Fibroblast of skin of scalp (primary cell): ENCODE measurements at places on chromosomes 16 and 17.

DNA sequence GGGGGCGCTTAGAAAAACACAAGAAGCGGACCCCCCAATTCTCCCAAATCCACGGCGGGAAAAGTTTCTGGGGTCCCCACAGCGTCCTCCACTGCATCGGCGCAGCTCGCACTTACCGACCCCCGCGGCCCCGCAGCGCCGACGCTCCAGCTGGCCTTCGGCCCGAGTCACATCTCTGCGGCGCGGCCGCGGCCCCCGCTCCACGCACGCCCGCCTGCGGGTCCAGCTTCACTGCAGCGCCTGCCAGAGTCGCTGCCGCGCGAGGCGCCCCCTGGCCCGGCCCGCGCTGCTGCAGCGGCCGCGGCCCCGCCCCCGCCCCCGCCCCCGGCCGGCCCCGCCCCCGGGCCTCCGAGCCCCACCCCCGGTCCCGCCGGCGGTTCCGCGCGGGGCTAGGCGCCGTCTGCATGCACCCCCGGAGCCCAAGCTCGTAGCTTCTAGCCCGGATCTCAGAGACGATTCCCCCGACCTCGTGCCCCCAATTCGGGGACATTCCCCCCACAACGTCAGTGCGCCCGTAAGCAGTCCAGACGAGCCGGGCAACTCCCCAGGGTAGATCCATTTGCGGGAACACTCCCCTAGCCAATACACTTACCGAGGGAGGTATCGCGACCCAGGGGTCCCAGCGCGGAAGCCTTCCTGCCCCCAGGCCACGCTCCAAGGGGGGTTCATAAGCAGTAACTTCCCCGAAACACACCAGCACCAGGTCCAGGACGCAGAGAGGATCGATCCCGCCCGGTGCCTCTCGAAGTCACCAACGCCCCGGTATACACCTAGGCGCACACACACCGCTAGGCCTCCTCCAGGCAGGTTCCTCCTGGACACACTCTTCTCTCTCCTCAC, at the start of gene GPRC5B:
GPRC5B (minus strand) TSS at position 238 of the 840 bp plus-strand sequence. CDS start 12,003 bp downstream, outside the sequence.
- DNase-seq = peak; percentile 24

DNA sequence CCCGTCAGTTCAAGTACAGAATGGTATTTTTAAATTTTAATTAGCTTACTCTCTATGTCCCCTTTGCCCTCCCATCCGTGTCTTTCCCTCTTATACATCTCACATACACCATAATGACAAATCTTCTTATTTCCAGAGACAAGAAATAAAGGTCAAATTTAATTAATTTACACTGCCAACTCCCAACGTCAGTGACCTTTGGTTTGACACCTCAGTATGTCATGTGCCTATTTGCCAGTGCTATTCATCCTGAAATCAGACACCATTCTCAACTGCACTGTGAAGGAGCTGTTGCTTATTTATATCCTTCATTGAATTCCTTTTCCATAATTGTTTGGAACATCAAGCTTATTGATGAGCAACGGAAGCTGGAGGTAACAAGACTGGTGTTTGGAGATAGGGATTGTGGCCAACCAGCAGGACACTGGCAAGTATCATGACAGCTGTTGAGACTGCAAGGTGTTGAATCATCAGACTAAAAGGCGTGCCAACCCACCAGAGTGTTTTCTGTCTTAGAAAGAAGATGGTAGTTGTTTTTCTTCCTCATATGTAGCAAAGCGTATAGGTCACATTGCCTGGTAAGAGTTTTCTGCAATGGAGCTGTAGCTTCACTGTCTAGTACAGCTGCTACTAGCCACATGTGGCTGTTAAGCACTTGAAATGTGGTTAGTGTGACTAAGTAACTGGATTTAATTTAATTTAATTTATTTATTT, 12.5 kb downstream of the CALCOCO2 start:
- no peak for DNase-seq

DNA sequence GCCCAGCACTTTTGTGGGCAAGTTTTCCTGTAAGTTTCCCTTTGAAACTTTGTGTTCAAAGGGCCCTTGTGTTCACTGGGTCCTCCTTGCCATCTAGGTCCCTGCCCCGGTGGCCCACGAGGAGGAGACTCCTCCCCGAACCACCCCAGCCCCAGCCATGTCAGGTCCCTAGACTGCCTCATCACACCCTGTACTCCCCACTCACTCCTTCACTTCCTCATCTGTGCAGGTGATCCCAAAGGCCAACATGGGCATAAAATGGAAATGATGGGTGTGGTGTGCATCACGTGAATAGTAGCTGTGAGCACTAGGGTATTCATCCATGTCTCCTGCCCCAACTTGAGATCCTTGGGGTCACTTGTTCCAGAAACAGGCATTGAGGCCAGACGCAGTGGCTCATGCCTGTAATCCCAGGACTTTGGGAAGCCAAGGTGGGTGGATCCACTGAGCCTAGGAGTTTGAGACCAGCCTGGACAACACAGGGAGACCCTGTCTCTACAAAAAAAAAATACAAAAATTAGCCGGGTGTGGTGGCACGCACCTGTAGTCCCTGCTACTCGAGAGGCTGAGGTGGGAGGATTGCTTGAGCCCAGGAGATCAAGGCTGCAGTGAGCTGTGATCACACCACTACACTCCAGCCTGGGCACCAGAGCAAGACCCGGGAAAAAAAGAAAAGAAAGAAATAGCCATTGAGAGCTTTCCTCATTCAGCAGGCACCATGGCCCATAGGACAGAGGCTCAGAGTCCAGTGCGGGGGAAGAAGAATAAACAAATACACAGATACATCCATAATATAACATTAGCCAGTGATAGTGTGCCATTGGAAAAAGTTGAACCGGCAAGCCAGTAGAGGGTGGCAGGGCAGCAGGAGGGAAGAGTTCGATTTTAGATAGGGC, 74.5 kb downstream of the KATNIP start:
- DNase-seq = no peak

DNA sequence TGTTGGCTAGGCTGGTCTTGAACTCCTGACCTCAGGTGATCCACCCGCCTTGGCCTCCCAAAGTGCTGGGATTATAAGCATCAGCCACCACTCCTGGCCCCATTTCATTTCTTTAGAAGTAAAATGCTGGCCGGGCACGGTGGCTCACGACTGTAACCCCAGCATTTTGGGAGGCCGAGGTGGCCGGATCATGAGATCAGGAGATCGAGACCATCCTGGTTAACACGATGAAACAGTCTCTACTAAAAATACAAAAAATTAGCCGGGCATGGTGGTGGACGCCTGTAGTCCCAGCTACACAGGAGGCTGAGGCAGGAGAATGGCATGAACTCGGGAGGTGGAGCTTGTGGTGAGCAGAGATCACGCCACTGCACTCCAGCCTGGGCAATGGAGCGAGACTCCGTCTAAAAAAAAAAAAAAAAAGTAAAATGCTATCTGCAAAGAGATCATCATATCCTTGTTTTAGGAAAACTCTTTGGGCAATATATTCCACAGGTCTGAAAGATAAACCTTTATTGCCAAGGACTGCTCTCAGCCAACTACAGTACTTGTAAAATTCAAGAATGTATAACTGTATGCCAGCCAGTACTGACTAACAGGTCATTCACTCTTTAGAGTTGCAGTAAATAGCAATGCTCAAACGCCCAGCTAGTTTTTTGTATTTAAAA, 3.8 kb downstream of the GJC1 start:
- no peak for DNase-seq

DNA sequence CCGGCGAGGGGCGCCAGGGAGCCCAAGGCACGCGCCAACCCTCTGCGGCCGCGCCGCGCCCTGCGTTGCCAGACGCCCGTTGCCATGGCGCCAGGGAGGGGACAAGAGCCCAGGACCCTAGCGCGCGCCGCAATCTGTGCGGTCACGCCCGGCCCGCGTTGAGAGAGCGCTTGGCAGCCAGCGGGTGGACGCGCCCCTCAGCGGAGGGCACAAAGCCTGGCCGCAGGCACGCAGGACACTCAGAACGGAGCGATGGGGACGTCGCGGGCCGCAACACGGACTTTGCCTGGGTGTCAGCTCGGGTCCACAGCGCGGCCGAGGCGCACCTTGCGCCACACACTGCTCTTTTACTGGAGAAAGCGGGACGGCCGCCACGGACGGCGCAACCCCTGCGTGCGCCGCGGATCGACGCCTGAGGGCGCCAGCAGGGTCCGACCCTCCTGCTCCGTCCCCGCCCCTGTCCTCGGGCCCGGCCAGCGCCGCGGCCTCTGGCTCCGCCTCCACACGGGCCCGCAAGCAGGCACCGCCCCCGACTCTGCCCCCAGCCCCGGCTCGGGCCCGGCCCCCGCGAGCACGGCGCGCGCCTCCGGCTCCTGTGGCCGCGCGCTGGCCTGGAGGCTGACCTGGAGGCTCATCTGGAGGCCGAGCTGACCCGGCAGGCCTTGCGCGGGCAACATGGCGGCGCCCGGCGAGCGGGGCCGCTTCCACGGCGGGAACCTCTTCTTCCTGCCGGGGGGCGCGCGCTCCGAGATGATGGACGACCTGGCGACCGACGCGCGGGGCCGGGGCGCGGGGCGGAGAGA, at the start of gene GFER:
GFER (plus strand) TSS at position 650 of the 803 bp plus-strand sequence; CDS start at position 676, 26 bp downstream.
- peak; percentile 94 for DNase-seq

DNA sequence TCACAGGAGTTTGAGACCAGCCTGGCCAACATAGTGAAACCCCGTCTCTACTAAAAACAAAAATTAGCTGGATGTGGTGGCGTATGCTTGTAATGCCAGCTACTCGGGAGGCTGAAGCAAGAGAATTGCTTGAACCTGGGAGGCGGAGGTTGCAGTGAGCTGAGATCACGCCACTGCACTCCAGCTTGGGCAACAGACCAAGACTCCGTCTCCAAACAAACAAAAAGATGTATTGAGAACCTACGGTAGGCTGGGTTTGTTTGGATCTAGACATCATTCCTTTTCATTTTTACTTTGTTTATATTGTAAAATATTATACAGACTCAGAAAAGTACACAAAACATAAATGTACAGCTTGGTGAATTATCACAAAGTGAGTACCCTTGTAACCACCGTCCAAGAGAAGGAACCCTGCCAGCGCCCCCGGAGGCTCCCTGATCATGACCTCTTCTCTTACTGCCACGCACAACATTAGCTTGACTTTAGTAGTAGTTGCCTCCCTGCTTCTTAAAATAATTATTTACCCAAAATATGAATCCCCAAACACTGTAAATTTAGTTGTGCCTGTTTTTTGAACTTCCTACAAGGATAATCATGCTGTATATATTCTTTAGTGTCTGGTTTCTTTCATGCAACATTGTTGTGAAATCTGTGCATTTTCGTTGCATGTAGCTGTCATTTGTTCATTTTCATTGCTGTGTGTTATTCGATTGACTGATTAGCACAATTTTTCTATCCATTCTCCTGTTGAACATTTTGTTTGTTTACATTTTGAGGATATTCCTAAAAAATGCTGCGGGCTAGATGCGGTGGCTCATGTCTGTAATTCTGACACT, 56.5 kb downstream of the KSR1 start:
- DNase-seq = no peak

- DNase-seq = no peak
These were observed 76.4 kb upstream of the SMIM36 start for GRCh38 chr17:55587608-55588139.

- DNase-seq = peak; percentile 91
These were observed 584.7 kb downstream of the WWOX start for GRCh38 chr16:78684030-78684611.

DNA sequence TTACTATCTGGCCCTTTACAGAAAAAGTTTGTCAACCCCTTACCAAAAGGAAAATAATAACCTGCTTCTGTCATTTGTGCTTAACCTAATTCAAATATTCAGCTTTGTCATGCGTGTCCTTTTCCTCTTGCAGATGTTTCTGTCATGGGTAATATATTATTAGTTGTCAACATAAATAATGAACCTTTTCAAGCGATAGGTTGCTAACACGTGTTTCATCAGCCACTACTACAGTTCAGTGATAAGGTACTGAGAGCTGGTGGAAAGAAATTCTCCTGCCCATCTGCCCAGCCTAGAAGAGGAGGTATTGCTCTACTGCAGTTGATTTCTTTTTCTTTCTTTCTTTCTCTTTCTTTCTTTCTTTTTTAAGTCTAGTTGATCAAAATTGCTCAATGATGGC, 12.0 kb upstream of the SRSF1 start:
- no peak for DNase-seq

DNA sequence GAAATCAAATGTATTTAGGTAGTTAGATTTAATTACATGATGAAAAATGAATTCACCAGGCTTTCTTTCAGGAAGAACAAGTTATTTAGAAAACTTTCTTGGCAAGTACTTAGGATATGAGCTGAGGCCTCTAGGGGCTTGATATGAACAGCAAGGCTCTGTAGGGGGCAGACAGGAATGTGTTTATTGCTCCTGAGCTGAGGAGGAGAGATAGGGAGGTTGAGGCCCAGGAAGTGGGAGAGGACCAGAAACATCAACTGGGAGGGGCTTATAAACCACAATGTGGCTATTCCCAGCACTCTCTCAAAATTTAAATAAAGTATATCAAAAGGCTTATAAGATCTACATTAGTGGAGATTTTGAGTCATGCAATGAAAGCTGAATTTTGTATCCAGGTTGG, 154.0 kb upstream of the MAF start:
- DNase-seq = peak; percentile 38

DNA sequence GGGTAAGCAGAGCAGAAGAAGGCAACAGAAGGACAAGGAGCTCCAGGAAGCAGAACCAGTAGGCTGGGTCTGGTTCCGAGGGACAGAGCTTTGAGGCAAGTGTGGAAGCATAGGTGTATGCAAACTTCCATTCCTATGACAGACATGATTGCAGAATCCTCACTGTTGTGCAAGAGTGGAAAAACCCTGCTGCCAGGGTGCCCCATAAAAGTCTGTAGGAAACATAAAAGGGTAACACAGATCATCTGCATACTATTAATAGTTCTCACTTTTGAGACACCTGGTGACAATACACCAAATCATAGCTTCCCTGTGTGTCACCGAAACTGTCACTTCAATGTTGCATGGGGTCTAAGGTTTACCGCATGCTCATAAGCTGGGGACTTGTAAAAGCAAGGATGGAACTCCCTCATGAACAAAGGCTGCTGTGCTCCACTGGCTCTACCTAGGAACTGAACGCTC, 39.7 kb downstream of the ARHGAP17 start:
- no peak for DNase-seq

GRCh38 chr16:49281843-49282642, 405 bp upstream of the CBLN1 start:
- peak; percentile 70 for DNase-seq

DNA sequence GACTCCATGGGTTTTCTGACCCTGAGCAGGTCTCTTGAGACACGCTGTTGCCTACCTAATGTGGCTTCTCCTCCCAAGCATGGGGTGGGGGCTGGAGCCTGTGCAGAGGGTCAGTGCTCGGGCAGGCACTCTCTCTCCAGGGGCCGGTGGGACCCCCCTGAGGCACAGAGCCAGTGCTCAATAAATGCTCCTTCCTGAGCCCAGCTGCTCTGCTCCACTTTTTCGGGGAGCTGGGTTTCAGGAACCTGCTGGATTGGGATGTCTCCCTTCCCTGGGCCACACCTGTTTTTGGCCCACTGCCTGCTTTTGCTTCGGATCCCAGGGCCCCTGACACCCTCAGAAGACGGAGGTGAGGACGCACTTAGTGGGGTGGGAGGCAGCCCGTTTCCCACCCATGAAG, 1.3 kb upstream of the TRIM65 start:
- no peak for DNase-seq

GRCh38 chr17:79842656-79843473, 3.6 kb upstream of the CBX4 start:
- DNase-seq = no peak

DNA sequence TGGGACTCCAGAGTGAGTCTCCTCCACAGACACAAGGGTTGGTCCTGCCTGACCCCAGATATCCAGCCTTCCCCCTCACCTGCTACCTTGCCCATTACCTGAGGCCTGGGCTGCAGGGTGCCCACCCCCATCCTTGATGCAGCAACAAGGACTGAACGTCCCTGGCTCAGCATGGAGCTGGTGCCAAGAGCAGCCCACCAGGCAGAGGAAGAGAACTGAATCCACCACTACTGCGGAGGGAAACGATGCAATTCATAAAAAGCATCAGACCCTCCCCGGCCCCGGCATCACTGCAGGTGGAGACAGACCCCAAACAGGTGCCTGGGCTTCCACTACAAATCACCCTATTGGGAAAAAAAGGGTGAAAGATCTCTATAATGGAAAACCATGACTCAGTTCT, 131.0 kb upstream of the TNRC6C start:
- DNase-seq = no peak
